ENCODE measurements at places on chromosomes 16 and 17. TPM values are rescaled to one million over a fixed set of nuclear protein-coding genes. Genes with fewer than 3 reads are reported as not detected.

The C17orf107 gene
- total RNA-seq = 4.4 TPM

The HSD3B7 gene
- 6.9 TPM for total RNA-seq

The NLGN2 gene
- total RNA-seq = 68.4 TPM

The XYLT1 gene
- total RNA-seq = 14.9 TPM

The CA5A gene
- 0.70 TPM for total RNA-seq

The EMP2 gene
- total RNA-seq = 57.9 TPM

The ZNF423 gene
- 72.6 TPM for total RNA-seq
